ENCODE measurements at places on chromosomes 5 and 9.

- peak; percentile 67 for DNase-seq
Observed at GRCh38 chr9:131668439-131669268, 71.2 kb downstream of the RAPGEF1 start.

DNA sequence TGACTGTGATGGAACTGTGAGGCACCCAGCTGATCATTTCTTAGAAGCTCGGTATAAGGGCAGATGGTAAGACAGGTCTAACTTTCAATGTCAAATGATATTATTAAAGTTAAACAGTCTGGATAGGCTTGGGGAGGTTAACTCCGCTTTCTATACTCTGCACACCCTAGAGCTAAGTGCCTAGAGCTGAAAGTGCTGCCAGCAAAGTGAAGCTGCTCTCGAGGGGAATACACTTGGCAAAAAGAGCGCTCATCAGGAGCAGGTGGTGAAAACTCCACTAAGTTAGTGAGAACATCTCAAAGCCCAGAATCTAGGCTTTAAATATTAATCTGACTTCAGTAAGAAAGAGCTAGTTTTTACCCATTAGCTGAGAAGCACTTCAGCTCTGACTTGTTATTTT lies 349.6 kb upstream of the SLC30A5 start:
- no peak for DNase-seq

GRCh38 chr5:170748951-170749471 lies 34.5 kb upstream of the GABRP start:
- no peak for DNase-seq

DNA sequence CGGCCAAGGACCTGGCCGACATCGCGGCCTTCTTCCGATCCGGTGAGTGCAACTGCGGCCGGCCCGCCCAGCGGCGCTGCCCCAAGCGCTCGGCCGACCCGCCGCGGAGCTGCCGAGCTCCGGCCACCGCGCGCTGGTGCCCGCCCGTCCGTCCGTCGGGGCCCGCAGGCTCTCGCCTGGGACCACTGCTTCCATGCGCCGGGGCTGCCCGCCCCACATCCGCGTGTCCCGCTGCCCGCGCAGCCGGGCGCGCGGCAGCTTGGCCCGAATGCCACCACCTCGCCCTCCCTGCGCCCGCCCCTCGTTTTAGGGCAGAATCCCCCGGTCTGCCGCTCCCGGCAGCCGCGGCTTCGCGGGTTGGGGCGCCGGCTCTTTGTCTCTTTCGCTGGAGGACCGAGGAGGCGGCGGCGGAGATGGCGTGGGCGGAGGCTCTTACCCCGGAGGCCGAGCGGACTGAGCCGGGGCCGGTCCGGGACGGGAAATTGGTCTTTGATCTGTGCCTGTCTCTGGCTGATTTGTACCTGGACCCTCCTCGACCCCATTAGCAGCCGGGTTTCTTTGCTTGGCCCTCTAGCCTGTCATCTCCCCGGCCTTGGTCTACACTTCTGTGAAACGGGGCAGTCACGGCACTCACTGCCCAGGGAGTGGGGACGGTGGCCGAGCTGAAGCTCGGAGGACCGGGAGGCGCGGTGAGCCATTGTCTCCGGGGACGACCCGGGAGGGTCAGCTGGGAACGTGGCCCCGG lies 871 bp downstream of the TRIO start:
- peak; percentile 4 for DNase-seq

DNA sequence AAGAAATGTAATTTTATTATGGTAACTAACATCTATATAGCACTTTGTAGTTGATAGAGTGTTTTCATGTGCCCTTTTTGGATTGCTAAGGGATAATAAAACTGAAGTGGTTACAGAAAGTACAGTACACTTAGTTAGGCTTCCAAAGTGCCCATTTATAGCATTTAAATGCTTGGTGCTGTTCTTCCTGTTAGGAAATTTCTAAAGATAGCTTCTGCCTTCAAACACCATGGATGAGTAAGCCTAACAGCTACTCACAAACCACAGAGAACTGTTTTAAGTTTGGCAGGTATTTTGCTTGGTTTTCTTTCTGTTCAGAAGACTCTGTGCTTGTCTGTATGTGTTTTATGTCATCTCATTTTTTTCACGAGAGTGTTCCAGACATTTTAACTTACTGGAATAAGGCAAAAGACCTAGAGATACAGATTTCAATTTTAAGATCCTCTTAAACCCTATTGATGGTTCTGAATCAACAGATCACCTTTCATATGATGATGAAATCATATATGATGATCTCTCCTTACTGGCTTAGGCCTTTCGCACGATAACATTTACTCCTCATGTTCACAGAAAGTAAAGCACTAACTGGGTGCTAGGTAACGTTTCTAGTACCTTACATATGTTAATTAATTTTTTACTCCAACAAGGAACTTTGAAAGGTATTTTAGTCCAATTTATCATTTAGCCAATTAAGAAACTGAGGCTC lies 4.4 kb downstream of the RIMOC1 start:
- no peak for DNase-seq

- no peak for DNase-seq
Observed at GRCh38 chr9:127776924-127777289, 1.6 kb downstream of the SH2D3C start.

DNA sequence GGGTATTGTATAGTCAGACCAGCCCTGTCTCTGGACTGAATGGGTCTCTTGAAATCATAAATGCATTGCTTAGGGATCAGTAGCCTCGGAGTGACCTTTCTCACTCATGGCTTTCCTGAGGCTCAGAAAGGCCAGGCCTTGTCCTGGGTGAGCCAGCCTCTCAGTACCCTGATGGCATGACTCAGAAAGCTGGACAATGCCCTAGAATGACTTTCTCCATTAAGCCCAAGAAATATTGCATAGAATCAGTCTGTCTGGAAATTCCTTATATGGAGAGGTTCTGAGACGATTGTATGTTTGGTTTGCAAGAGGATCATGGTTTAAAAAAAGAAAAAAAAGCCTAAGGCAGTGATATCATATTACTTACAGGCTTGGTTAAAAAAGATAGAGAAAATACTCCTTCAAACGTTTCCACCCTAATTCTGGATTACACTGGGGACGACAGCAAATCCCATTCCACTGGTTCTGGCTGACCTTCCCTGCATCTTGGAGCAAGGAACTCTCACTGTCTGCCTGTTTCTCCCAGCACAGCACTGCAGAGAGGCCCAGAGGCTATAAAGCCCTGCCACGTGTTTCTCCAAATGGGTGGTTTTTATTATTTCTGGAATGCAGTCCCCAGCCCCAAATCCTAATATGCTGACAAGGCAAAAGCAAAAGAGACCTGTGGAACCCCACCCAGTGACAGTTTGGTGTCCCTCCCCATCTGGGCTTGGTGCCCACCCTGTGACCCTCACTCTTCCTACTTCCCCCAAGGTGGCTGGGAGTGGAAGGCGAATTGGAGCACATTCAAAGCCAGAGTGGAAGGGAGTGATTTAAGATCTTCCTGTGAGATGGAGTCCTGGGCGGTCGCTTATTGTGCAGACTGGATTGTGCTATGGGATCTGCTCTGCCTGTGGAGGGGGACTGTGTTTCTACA lies 34.4 kb downstream of the MAP1B start:
- no peak for DNase-seq

DNA sequence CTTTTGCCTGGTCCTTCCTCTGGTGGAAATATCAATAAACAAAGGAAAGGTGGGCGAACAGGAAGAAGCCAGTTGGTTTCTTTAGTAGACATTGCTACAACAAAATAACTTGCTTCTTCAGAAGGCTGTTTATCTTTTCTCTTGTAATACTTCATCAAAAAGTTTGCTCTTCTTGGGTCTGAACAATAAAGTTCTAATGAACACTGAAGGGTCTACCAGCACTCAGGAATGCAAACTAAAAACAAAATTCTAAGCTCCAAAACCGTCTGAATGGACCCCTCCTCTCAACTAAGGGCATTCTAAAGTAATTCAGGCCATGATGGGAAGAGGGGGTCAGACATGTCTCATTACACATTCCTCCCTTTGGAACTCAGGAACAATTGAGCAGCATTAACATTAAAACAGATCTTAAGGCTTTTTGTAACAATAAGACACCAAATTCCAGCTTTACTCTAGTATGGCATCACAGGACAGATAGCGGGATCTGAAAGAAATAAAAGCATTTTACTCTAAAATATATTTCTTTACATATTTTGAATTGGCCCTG lies 2.3 kb downstream of the TBCA start:
- no peak for DNase-seq

DNA sequence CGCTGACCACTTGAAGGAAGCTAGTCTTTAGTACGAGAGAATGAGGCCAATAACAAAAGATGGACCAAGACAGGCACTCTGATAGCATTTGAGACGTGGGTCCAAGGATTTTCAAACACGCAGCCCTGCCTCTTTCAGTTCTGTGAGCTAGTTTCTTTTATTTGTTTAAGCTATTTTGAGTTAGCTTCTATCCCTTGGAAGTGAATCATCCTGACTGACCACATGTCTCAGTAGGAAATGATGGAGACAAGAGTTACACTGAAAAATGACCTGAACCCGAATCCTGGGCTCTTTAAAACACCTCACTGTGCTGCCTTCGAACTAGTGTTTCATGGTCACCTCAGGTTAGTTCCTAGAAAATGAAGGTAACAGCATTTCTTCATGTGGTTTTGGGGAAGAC lies 9.9 kb downstream of the TEK start:
- no peak for DNase-seq

DNA sequence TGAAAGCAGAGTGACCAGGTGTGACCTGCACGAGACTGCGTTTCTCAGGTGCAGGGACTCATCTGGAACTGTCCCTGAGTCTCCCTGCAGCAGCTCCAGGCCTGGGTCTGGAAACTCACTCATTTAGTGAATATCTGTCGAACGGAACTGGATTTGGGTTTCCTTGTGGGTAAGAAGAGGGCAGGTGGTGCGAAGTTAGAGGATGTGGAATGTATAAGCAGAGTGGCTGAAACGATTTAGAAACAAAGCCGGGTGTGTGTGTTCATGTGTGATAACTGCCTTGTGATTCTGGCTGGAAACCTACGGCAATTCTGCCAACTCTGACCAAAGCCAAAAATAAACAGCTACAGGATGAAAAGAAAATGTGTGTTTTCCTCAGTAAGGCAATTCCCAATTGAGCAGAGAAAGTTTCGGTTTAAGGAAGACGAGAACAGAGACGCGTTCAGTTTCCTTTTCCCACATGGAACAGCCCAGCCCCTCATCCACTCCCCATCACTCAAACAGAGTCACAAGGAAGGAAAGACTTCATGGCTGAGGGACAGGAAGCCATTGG lies 130.3 kb downstream of the NSG2 start:
- no peak for DNase-seq

GRCh38 chr9:91269907-91270491 lies 91.7 kb downstream of the AUH start:
- no peak for DNase-seq

All from stimulated activated CD8-positive, alpha-beta memory T cell treated with anti-CD3 and anti-CD28 coated beads, Interleukin-2, amount 100 ng/mL, for 48 hours (primary cell).